ENCODE measurements at places on chromosomes 6 and 20.

DNA sequence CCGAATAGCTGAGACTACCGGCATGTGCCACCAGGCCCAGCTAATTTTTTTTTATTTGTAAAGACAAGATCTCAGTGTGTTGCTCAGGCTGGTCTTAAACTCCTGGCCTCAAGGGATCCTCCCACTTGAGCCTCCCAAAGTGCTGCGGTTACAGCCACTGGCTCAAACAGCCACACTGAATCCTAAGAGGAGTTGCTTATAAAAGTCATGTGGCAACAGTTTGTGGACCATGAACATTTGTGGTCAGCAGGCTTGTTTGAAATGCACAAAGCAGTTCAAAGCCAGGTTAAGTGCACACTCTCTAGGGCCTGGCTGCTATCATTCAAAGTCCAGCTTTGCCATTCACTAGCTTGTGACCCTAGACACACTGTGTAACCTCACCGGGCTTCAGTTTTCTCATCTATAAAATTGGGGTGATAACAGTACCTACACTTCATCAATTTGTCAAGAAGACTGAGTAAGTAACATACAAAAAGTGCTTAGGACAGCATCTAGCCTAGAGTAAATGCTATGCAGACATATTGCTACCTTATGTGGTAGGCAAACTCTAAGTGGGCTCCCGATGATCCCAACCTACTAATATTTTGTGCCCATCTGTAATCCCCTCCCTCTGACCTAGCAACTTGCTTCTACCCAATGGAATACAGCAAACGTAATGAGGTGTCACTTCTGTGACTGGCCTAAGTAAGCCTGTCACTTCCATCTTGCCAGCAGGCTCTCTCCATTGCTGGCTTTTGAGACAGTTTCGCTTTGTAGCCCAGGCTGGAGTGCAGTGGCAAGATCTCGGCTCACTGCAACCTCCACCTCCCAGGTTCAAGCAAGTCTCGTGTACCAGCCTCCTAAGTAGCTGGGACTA is 122.9 kb downstream of the ZMYND8 start:
- no peak for DNase-seq

GRCh38 chr6:159686703-159687102 is 6.3 kb downstream of the SOD2 start:
- no peak for DNase-seq

GRCh38 chr6:94751641-94752329 is 825.5 kb upstream of the MANEA start:
- DNase-seq = no peak

DNA sequence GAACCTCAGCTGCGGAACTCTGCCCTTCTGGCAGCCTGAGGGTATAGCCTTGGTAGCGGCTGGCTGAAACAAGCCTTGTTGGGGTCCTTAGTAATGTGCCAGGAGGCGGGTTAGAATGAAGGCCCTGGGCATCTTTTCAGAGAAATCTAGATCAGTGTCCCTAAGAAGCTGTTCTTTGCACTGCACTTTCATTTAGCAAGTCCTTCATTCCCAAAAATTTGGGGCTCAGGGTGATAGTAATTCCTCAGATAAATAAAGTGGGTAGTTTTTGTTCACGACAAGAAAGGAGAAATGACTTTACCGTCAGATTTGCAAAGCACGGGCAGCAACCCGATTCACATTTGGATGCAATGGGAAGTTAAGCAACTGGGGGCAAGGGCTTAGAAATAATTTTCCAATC is 3.2 kb downstream of the INSM1 start:
- DNase-seq = no peak

DNA sequence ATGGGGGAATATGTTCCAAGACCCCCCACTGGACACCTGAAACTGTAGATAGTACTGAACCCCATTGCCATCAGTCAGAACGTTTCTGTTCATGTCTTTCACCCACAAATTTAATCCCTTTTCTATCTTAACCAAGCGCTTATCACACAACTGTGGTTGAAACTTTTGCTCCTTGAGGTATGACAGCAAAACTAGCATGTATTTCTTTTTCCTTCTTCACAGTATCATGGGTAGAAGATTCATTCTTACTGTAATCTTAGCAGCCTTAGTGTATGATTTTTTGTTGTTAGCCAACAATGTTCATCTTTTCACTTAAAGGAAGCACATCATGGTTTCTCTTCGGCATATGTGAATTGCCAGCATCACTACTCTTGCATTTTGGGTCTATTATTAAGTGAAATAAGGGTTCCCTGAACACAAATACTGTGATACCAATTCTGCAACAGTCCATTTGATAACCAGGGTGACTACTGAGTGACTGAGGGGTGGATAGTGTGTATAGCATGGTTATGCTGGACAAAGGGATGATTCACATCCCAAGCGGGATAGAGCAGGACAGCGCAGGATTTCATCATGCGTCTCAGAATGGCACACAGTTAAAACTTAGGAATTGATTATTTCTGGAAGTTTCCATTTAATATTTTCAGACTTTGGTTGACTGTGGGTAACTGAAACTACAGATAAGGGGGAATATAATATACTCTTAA is 41.8 kb downstream of the KCNS1 start:
- DNase-seq = no peak

DNA sequence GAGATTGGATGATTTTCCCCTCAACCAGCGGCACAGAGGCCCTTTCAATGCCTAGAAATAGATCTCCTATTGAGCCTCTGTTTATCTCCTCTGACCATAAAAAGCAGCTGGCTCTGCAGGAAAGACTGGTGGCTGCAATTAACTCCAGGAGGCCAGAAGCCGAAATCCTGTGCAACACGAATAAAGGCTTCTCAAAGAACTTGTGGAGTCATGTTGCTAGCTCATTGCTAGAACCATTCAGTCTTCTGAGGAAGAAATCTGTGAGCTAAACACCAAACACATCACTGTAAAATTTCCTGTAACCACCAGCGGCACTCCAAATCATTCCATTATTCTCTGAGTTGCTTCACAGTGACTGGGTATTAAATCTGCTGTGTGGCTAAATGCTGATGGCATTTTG is 49.1 kb upstream of the TPD52L1 start:
- DNase-seq = no peak

GRCh38 chr20:37192137-37192854 is 12.9 kb upstream of the MROH8 start:
- peak; percentile 50 for DNase-seq

DNA sequence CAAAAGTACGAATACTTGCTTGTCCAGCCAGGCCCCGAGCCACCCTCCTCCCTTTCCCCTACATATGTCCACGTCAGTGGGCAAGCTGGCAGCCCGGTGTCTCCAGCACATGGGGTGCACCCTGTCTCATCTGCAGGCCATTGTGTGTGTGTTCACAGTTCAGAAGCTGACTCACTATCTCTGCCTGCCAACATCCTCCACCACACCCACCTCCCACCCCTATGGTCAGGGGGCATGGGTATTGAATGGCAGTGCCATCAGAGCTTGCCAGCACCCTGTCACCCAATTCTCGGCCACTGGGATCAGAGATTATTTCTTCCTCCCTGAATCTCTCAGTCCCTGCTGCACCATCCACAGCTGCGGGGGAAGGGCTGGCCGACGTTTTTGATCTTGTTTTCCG is 195.7 kb downstream of the FARS2 start:
- no peak for DNase-seq

- peak; percentile 38 for DNase-seq
These were observed 87.2 kb downstream of the FKBP5 start for GRCh38 chr6:35601331-35602132.

GRCh38 chr20:55386686-55387085 is 618.6 kb downstream of the CBLN4 start:
- no peak for DNase-seq

DNA sequence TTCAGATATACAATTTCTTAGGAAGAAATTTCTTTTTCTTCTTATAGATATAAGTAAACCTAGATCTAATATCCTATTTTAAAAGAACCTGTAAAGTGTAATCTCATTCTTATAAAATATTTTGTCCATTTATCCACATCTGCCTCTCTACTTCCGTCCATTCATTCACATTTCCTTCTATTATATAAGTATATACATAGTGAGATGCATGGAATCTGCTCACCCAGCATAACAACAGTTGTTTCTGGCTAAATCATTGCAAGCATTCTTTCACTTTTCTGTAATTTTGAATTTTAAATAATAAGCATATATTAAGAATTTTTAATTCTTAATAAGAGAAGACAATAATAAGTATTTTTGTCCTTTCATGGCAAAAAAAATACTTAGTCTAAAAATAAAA is 45.4 kb downstream of the CEP162 start:
- no peak for DNase-seq

DNA sequence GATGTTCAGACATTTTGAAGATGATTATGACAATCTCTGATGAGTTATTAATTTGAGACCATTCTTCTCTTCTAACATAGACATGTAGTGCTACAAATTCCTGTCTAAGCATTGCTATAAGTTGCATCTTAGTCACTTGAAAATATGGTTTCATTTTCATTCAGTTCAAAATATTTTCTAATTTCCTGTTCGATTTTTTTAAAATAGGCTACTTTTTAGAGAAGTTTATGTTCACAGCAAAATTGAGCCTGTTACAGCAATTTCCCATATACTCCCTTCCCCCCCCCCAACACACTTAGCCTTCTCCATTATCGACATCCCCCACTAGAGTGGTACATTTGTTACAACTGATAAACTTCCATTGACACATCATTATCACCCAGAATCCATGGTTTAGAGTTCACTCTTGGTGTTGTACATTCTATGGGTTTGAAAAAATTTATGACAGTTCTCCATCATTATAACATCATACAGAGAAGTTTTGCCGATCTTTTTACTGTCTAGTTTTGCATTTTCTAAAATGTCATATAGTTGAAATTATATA is 31.2 kb downstream of the PLAGL1 start:
- no peak for DNase-seq

- no peak for DNase-seq
These were observed 103.3 kb downstream of the FIG4 start for GRCh38 chr6:109794201-109794923.

- DNase-seq = no peak
These were observed 10.8 kb upstream of the FKBP1A start for GRCh38 chr20:1403624-1404023.

DNA sequence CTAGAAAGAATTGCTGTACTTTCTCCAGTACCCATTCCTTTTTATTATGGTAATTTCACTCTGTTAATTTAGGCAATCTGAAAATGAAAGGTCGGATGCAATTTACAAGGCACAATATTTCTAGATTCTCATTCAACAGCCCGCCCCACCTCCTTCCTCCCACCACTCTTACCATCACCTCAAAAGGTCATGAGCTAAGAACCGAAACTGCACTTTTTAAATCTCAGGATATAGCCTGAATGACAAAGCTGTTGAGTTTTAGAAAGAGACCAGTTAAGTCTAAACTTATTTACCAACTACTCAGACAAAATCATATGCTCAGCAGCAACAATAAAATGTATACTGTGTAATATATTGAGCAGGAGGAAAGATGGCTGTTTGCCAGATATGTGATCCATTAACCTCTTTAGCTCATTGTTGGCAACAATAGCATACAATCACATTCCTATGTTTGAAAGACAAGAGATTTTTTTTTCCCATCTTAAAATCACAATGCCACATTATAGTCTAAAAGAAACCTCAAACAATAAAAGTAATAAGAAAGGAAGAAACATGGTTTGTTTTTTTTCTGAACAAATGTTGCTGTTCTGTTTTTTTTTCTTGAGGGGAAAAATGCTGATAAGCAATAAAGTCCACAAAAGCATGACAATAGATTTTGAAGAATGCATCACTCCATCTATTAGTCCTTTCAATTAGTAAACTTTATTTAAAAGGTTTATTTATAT is 1.6 kb upstream of the HS3ST5 start:
- no peak for DNase-seq

GRCh38 chr6:45127185-45127584 is 200.9 kb upstream of the RUNX2 start:
- DNase-seq = no peak

GRCh38 chr6:149055195-149055899 is 262.2 kb upstream of the TAB2 start:
- DNase-seq = no peak
